ENCODE measurements at places on chromosomes 6 and 20. TPM values are rescaled to one million over a fixed set of nuclear protein-coding genes. Genes with fewer than 3 reads are reported as not detected.
A peak's percentile ranks its signal among the peaks of the same experiment; 100 is the strongest.

DNA sequence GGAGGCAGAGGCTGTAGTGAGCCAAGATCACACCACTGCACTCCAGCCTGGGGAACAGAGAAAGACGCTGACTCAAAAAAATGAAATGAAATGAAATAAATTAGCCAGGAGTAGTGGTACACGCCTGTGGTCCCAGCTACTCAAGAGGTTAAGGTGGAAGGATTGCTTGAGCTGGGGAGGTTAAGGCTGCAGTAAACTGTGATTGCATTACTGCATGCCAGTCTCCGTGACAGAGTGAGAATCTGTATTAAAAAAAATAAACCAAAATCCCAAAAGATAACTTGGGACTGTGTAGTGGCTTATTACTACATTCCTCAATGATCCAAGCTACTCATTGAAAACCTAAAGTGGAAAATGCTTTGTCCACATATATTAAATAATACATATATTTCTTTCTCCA is 87.0 kb downstream of the SGK1 start:
- no peak for DNase-seq

GRCh38 chr6:44652547-44652946 is 265.0 kb downstream of the CDC5L start:
- no peak for DNase-seq

- DNase-seq = no peak
Observed at GRCh38 chr6:124943658-124944057, 18.6 kb upstream of the RNF217 start.

DNA sequence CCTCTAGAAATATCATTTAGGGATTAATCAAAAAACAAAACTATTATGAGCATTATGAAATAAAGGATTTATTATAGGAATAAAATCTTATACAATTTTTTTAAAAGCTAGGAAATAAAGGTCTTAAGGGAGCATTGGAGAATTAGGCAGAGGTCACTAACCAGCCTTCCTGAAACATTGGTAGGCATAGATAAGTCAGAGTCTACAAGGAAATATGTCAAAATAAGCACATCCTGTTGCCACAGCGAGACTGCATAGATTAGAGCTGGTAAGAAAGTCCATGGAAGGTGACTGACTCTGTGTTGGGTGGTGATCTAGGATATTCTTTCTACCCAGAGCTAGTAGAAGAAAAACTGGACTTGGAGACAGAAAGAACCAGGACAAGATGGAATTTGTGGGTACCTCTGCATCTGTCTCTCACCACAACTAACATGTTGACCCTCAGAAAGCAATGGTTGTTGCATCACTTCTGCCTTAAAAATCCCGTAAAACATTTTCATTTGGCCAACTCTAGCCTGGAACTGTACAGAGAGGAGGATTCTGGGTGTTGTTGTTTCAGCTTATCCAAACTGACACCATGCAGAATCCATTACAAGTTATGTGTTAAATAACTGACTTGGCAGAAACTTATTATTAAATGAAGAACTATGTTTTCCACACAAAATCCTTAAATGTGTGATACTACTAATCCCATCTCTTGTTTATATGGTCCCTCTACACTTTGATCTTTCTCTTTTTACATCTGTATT is 77.1 kb downstream of the FBXO5 start:
- DNase-seq = no peak

- no peak for DNase-seq
Observed at GRCh38 chr6:169292338-169293124, 38.9 kb upstream of the THBS2 start.

- DNase-seq = peak; percentile 17
Observed at GRCh38 chr6:33985947-33986346, 159.9 kb downstream of the GRM4 start.

DNA sequence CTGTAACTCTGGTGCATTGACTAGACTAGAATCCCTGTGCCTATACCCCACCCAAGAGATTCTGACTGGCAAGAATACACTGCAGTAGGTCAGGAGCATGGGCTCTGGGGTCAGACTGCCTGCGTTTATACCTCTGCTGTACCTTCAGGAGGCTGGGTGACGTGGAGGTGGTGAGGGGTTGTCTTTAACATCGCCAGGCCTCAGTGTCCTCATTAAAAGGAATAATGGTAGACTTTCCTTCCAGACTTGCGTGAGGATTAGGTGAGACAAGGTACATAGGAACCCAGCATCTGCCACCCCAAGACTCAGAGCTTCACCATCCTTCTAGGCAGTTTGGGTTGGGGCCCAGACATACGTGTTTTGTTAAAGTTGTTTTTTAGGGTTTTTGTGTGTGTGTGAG is 44.3 kb downstream of the TM9SF4 start:
- DNase-seq = no peak

The SYCP2 gene
- total RNA-seq = 0.74 TPM
